NCI-H345 (cell line): ENCODE measurements at places on chromosomes 4 and X.

- DNase-seq: no peak
These were observed 11.2 kb downstream of the FAM9C start for GRCh38 chrX:13033193-13033592.

- DNase-seq: no peak
These were observed 14.7 kb upstream of the PITX2 start for GRCh38 chr4:110637408-110638088.

- peak; percentile 60 for DNase-seq
These were observed at the start of gene SMARCA1 for GRCh38 chrX:129523079-129523911. TSS of gene SMARCA1 (minus strand) at chrX:129523490. CDS start at chrX:129523370, 120 bp downstream.

GRCh38 chr4:79922011-79922410 lies 151.0 kb downstream of the ANTXR2 start:
- peak; percentile 4 for DNase-seq

GRCh38 chr4:183920512-183920911 lies 15.4 kb downstream of the STOX2 start:
- DNase-seq: no peak

DNA sequence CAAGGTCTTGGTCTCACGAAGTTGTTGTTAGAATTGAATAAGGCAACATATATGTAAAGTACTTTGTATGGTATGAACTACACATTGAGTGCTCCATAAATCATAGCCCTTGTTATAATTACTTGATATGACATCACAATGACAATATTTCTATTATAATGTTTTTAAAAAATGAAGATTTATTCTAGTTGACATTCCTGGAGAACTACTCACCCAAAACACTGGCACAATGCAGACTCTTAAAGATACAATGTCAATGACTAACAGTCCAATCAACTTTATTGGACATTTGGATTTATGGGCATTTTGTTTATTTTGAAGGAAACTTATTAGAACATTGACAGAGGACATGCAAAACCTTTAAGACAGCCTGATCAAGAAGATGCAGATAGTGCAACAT lies 55.3 kb downstream of the ASB9 start:
- no peak for DNase-seq

- DNase-seq: no peak
These were observed 152.5 kb upstream of the SPRY1 start for GRCh38 chr4:123244137-123244536.

DNA sequence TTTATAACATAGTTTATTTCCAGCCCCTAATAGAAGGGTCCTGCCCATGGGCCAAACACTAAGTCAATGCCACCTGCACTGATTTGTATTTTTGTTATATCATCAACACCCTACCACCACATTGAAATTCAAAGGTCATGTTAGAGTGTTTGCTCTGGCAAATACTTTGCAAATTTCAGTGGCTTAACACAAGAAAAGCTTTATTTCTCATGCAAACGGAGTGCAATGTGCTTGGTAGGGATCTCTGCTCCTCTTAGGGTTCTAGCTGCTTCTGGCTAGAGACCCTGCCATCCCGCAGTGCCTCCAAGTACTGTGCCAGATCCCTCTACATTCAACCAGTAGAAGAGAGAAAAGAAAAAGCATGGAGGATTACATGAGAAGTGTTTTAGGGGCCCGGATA lies 230.8 kb upstream of the TET2 start:
- DNase-seq: no peak

DNA sequence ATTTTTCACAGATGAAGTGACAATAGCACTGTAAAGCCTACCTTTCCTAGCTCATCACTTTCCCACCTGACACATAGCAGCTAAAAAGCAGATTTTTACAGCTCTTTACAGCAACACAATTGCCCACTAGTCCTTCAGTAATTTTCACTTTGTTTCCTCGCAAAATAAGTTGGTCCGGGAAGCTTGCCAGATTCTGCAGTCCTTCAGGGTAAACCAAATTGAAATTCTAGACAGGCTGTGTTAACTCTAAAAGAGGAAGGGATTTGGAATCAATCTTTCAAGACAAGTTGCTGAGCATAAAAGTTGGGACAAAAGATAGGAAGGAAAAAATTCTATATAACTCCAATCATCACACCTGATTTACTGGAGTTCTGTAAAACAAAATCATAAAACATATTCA lies 8.7 kb downstream of the C1QTNF7 start:
- DNase-seq: peak; percentile 22

DNA sequence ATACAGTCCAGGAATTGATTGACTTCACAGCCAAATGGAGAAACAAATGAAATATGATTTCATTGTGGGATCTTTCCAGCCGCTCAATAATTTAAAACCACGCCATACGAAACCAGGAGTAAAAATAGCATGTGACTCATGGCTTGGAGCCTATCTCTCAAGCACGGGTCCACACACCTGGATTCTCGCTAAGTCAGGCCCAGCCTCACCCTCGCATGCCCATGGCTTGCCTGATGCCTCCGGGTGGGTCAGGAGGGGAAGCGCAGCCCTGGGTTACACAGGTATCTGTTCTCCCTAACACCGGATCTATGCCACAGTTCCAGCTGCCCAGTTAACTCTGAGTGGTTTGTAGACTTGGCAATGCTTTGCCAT lies 5.6 kb upstream of the ABLIM2 start:
- DNase-seq: no peak

DNA sequence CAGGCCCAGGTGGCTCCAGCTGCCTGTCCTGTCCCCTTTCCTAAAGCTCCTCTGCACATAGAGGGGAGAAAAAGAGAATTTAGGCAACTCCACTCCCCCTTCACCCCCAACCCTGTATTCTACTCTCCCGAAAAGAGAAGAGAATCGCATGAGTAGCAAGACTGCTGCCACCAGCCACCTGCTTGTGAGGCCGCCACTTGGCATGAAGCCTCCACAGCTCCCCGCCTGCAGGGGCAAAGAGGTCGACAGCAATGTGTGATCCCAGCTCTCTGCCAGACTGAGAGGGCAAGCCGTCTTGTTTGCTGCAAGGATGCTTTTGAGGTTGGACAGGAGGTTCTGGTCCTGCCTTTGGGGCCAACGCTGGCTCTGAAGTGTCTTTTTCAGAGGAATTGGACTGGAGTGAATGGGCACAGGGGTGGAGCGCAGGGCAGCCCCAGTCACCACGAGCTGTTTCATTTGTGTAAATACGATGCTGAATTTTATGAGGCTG lies 77.1 kb downstream of the STARD8 start:
- DNase-seq: no peak

GRCh38 chrX:45710081-45710801 lies 509.6 kb upstream of the DIPK2B start:
- DNase-seq: no peak

- DNase-seq: no peak
These were observed 88.8 kb upstream of the PLS3 start for GRCh38 chrX:115472131-115472530.

GRCh38 chr4:126992910-126993309 lies 639.8 kb upstream of the INTU start:
- DNase-seq: no peak

DNA sequence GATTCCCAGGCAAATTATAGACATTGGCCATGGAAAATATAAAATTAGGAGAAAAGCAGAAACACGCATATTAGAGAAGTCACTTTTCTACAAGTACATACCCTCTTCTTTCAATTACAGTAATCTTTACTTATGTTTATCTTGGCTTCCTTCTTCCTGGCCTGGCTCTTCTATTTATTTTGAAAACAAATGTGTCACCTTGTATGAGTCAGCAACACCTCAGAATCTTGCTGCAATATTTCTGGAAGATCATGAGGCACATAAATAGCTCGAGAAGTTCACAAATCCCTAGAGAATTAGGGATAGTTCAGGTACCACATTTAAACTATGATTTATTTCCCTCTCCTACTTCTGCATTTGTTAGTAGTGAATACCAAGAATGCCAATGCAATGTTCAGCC lies 124.6 kb downstream of the ANOS1 start:
- no peak for DNase-seq

DNA sequence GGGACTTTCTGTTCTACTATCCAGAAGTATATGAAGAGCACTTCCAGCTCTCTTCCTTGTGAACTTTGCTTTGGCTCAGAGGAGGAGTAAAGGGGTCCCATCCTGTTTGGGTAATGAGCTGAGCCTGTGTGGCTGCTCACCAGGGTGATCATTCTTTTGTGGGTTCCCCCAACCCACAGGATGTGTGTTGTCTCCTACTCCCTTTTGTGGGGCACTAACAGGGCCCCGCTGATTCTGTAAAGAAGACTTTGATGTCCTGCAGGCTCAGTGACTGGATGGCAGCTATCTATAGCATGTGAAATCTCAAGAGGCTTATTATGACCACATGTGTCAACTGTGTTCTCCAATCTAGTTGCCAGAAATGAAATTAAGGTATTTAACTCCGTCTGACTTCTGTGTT lies 40.8 kb downstream of the ZNF518B start:
- DNase-seq: no peak

- no peak for DNase-seq
These were observed 1057.9 kb downstream of the FAT4 start for GRCh38 chr4:126372634-126373033.

DNA sequence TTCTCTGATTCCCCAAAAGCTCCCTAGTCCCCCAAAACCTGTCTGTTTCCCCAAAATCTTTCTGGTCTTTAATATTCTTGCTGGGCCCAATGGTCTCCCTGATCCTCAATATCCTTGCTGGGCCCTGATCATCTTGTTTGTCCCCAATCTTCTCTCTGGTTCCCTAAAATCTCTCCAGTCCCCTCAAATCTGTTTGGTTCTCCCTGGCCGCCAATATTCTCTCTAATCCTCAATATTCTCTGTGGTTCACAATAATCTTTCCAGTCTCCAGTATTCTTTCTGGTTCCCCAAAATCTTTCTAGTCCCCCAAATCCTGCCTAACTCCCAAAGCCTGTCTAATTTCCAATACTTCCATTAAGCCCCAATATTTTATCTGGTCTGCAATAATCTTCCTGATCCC lies 18.5 kb downstream of the P2RY8 start:
- no peak for DNase-seq

DNA sequence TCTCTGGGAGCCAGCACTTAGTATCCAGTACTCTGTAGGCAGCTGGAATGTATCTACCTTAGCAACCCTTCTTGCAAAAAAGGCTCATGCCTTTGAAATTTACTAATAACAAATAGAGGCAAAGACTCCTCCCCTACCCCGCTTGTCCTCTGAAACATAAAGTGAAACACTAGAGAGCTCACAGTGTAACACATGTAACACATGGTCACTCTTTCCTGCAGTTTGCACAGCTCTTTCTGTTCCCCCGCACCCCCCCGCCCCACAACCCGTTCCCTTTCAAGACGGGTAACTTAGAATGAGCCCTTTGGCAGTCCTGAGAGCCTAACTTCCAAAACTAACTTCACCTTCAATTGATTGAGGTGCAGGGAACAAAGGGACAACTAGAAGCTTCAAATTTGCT lies 6.0 kb upstream of the BCORL1 start:
- no peak for DNase-seq

- DNase-seq: no peak
These were observed 5.0 kb upstream of the MSANTD1 start for GRCh38 chr4:3244002-3244401.

- peak; percentile 85 for DNase-seq
These were observed 56.6 kb downstream of the ZNF827 start for GRCh38 chr4:145881989-145882388.

- no peak for DNase-seq
These were observed 50.8 kb downstream of the DTHD1 start for GRCh38 chr4:36332023-36332781.

DNA sequence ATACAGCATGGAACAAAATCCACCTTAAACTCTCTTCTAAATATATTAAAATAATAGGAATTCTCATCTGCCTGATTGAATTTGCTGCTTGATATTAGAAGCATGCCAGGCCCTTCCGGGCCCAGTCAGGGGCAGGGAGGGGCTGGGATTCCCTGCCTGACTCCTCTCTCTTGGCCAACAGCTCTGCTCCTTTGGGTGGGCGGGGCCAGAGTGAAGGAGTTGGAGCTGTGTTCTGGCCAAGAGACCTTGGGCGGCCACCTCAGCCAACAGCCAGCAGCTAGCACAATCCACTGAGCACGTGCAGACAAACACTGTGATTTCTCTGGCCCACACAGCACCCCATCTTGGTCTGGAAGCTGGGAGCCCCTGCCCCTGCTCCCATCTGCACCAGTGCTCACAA lies 140.3 kb downstream of the PJA1 start:
- no peak for DNase-seq

DNA sequence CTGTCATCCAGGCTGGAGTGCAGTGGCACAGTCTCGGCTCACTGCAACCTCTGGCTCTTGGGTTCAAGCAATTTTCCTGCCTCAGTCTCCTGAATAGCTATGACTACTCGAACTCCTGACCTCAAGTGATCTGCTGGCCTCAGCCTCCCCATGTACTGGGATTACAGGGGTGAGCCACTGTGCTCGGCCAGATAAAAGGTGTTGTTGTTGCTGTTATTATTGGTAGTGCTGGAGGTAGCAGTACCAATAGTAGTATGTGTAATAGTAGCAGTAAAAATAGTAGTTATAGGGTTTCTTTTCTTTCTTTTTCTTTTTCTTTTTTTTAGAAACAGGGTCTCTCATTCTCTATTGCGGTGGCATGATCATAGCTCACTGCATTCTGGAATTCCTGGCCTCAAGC lies 592.1 kb downstream of the ARAP2 start:
- DNase-seq: no peak

- DNase-seq: peak; percentile 15
These were observed 92.8 kb upstream of the CCDC160 start for GRCh38 chrX:134144231-134144630.

DNA sequence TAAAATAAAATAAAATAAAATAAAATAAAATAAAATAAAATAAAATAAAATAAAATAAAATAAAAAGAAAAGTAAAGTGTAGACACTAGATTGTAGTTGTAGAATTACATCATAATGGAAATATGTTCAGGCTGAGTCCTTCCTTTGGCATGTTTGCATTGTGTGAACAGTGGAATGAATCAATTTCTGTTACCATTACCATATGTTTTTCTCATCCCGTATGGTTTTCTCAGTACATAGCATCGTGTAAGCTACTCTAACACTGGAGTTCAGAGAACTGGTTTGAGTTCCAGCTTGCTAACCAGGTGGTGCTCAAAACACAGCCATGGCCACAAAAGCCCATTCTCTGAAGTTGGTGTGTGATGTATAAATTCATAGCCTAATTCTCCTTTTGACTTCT lies 45.9 kb downstream of the USP11 start:
- DNase-seq: no peak

- peak; percentile 19 for DNase-seq
These were observed 72.8 kb downstream of the SLC9A7 start for GRCh38 chrX:46686003-46686645.

- no peak for DNase-seq
These were observed 49.1 kb upstream of the MSANTD1 start for GRCh38 chr4:3199653-3200422.

DNA sequence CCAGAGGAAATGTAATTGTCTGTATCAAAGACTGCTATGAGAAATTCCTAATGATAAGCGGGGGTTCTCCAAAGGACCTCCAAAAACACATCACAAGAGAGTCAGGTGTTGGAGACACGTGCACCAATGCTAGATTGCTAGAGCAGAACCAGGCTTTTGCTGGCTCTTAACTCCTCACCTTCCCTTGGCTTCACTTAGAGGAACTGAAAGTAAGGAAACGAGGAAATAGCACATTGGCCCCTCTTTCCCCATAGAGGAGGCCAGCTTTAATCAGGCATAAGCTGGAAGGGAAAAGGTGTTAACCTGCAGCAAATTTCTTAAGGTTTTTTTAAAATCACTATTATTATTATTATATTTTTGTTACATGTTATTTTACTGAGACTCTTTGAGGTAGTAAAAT lies 13.6 kb downstream of the OTC start:
- DNase-seq: no peak

GRCh38 chrX:115341421-115341820 lies 51.9 kb downstream of the LUZP4 start:
- no peak for DNase-seq

- no peak for DNase-seq
These were observed 26.5 kb upstream of the CCDC160 start for GRCh38 chrX:134210465-134210864.

- DNase-seq: no peak
These were observed 2.4 kb downstream of the RCHY1 start for GRCh38 chr4:75511841-75512240.
